ENCODE measurements at places on chromosomes 12 and 14. TPM values are rescaled to one million over a fixed set of nuclear protein-coding genes. Genes with fewer than 3 reads are reported as not detected.
A peak's percentile ranks its signal among the peaks of the same experiment; 100 is the strongest.

PLA2G1B gene
- total RNA-seq = not detected

CSAD gene
- total RNA-seq = 125 TPM

DNA sequence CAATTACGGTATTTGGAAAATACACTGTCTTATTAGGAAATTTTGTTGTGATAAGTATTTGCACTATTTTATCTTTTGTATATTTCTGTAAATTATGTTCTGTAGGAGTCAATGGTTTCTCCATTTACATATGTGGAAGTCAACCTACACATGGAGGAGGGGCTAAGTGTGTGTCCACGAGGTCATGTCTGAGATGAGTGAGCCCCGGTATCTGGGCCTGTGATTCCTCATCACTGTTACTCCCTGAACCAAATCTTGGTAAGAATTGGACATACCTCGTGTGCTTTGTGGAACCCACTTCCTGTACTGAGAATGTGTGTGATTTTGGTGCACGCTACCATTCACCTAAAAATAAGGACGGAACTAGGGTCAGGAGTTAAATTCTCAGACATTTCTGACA lies 1105.5 kb downstream of the TMEM121 start:
- DNase-seq = no peak

- peak; percentile 42 for DNase-seq
Observed at GRCh38 chr12:54053003-54053750, 458 bp upstream of the HOXC4 start.

DNA sequence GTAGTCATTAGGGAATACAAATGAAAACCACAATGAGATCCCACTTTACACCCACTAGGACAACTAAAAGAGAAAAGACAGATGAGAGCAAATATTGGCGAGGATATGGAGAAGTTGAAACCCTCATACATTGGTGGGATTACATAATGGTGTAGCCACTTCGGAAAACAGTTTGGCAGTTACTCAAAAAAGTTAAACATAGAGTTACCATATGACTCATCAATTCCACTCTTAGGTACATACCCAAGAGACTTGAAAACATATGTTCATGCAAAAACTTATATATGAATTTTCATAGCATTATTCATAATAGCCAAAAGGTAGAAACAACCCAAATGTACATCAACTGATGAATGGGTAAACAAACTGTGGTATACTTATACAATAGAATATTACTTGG lies 27.1 kb downstream of the ALDH1L2 start:
- DNase-seq = no peak

DNA sequence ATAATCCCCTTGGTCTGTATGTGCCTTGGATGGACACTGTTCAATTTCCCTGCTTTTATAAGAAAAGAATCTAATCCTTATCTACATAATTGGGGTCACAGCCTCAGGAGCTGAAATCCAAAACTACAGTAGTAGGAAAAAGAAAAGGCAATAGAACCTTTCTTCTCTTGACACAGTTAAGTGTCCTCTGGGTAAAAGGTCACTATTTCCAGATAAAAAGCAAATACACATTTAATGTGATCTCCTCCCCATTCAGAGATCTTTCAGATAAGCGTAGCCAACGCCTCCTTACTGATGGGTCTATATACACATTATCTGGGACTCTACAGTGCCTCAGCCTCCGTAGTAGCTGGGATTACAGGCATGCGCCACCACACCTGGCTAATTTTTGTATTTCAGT lies 73.4 kb downstream of the CLIP1 start:
- no peak for DNase-seq

DNA sequence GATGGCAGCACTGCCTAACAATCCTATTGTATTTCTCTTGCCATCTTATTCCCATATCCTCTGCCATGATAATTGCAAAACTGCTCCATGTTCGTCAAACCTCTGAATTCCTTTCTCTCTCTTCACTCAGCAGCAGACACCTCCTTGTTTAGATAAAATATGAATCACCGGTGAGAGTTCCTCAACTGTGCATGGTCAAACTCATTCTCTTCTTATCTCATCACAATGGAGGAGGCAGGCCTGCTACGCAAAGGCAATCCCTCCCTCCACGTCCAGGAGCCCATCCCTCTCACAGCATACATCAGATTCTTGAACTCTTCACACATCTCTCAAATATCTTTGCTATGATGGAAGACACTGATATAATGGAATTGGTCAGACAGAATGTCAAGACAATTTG lies 90.1 kb upstream of the DAAM1 start:
- no peak for DNase-seq

- DNase-seq = no peak
Observed at GRCh38 chr12:29025937-29026336, 123.1 kb upstream of the FAR2 start.

DNA sequence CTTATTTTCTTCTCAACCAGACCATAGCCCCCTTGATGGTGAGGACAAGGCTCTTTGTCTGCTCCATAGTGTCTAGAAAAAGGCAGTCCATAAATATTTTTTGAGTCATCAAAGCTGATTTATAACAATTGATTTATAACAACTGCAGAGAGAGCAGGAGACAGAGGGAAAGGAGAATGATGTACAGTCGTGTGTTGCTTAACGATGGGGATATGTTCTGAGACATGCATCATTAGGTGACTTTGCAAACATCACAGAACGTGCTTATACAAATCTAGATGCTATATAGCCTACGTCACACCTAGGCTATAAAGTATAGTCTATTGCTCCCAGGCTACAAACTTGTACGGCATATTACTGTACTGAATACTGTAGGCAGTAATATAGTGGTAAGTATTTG lies 143.3 kb downstream of the NTF3 start:
- DNase-seq = no peak
